Epithelial cell of umbilical artery (primary cell): ENCODE measurements at places on chromosomes 1 and 21. TPM values are rescaled to one million over a fixed set of nuclear protein-coding genes. Genes with fewer than 3 reads are reported as not detected.

LRRC7 gene
- total RNA-seq: under 0.01 TPM in 1 of 2 replicates, not detected in the other

SELENON gene
- total RNA-seq: 18.1 and 19.5 TPM in 2 replicates

GREM2 gene
- total RNA-seq: not detected in 2 replicates

ZFP69B gene
- 3.2 and 3.6 TPM in 2 replicates for total RNA-seq

NRIP1 gene
- 21.4 and 29.9 TPM in 2 replicates for total RNA-seq

PRR9 gene
- total RNA-seq: not detected in 2 replicates

REN gene
- total RNA-seq: under 0.01 TPM in 1 of 2 replicates, not detected in the other

OR14K1 gene
- not detected in 2 replicates for total RNA-seq

LIPI gene
- not detected in 2 replicates for total RNA-seq

FCRLA gene
- total RNA-seq: not detected in 2 replicates
